ENCODE measurements at places on chromosomes 7 and 10. TPM values are rescaled to one million over a fixed set of nuclear protein-coding genes. Genes with fewer than 3 reads are reported as not detected.

The FGFBP3 gene
- total RNA-seq, result 0.09 TPM

The AKR1C2 gene
- not detected for total RNA-seq

The ACHE gene
- total RNA-seq, result 0.18 TPM

The FAM25G gene
- total RNA-seq, result not detected

The MSRB2 gene
- total RNA-seq, result 7.6 TPM

The GHRHR gene
- total RNA-seq, result 0.27 TPM

The ANKRD61 gene
- total RNA-seq, result 0.09 TPM

The TMEM26 gene
- total RNA-seq, result 0.09 TPM

The EPO gene
- total RNA-seq, result not detected

The IKZF1 gene
- not detected for total RNA-seq

The MYL10 gene
- total RNA-seq, result not detected

All from endothelial cell of coronary artery (primary cell).